ENCODE measurements at places on chromosomes 3 and 15.
A peak's percentile ranks its signal among the peaks of the same experiment; 100 is the strongest.

DNA sequence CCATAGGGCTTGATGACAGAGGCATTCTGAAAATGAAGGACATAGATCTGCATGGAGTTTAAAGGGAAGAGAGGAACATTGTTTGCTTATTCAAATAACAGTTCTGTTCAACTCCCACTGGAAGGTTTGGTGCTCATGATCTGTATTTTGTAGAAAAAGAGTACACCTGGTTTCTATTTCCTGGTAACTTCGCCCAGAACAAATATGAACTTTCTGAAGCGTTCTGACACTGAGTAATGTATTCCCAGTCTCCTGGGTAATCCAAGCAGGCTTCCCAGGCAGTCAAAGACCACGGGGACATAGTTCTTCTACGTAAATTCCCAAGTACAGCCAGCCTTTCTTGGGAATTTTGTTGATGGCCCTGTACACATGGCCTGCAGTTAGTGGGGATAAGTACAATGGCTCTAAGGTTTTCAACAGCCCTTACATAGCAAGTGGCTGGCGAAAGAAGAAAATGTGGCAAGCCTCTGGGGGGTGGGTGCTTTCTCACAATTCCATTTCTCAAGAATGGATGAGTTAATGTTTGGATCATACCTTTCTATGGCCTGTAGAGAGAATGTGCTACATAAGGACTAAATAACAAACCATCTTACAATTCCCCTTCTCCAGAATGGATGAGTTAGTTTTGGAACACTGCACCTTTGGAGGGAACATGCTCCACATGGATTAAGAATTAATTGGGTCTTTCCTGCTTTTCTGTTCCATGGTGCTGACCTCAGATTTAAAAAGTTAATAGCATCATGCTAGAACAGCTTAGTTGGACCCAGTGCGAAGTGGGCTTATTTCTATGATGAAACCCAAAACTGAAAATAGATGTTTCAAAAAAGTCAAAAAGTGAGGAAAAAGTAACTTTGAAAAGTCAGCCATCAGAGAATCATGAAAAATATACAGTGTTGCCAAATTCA is 52.7 kb downstream of the COL6A6 start:
- peak; percentile 86 for DNase-seq

- DNase-seq, result no peak
Observed at GRCh38 chr3:60989626-60990441, 261.4 kb downstream of the FHIT start.

DNA sequence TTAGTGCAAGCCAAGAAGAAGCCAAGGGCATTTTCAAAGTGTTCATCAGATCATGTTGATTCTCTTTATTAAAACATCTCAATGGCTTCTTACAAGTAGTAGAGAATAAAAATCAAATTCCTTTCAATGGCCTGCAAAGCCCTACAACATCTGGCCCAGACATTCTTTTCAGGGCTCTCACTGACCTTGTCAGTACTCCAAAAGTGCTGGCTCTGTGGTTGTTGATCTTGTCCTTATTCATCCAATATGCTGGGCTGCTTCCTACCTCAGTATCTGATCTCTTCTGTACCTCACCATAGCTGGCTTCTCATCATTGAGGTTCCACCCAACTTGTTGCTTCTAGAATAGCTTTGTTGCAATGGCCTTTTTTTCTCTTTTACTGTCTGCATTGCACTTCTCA is 74.0 kb upstream of the SAMMSON start:
- no peak for DNase-seq

DNA sequence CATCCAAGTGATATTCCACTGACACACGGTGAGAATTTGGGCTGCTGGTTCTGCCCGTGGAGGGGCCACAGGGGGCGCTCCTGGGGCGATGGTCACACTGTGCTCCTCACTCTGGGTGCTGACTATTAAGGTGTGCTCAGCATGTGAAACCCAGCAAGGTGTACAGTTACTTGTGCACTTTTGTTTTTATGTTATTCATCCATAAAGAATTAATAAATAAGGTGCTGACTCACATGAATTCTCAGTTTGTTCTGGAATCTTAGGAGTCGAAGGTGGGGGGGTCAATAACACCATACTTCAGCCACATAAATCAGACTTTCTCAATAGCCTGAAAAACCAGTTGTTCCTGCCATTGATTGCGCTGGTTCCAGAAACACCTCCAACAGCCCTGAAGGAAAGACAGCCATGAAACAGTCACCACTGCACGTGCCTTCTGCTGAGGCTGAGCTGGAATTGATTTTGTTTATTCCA is 53.5 kb upstream of the SPATA12 start:
- DNase-seq, result peak; percentile 29
